Foreskin keratinocyte (primary cell): ENCODE measurements at places on chromosomes 13 and 19. TPM values are rescaled to one million over a fixed set of nuclear protein-coding genes. Genes with fewer than 3 reads are reported as not detected.
A peak's percentile ranks its signal among the peaks of the same experiment; 100 is the strongest.

DNA sequence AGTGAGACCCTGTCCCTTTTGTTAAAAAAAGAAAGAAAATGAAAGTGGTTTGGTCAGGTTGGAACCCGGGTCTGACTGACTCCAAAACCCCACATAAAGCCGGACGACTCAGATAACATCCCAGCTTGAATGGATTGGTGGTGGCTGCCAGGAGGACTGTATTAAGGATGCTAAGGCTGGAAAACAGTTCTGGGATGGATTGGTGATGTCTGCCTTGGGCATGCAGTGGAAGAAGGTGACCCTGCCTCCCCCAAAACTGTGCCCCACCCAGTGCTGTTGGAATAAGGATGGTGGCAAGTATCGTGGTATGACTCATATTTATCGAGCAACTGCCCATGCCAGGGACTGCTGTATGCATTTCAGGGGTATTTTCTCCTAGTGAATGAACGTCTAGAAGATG lies 18.5 kb upstream of the COLGALT1 start:
- no peak for DNase-seq

GRCh38 chr13:41471785-41472184 lies 14.4 kb downstream of the RGCC start:
- DNase-seq = no peak

DNA sequence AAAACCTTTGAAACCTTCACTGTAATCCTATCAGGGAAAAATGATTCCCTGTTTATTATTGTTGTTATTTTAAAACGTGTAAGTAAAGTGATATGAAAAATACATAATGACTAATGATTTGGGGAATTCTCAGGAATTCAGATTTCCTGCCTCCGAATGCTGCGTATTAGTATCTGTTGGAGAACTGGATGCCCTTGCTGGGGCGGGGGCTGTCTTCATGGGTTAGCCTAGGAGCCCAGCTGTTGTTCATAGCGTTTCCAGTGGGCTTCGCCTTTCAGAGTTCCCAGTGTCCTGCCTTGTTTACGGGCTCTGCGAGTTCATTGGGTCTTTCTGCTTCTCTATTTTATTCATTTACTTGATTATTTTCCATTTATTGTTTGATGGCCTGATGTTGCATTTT lies 18.4 kb downstream of the NAXD start:
- no peak for DNase-seq

DNA sequence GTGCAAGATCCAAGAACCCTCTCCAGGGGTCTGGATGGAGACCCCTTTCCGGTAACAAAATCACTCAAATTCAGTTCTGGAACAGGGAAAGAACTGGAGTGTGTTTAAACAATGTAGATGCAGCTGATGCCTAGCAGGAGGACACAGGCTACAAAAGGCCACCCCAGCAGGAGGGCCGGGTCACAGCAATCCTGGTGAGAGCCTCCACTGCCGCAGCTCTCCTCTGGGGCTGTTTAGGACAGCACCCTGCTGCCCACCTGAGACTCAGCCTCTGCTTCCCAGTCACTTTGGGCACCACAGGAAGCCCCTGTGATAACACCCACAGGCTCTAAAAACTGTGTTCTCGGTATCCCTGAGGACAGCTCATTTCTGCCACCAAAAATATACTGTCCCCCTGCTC lies 318.7 kb upstream of the NBEA start:
- no peak for DNase-seq

DNA sequence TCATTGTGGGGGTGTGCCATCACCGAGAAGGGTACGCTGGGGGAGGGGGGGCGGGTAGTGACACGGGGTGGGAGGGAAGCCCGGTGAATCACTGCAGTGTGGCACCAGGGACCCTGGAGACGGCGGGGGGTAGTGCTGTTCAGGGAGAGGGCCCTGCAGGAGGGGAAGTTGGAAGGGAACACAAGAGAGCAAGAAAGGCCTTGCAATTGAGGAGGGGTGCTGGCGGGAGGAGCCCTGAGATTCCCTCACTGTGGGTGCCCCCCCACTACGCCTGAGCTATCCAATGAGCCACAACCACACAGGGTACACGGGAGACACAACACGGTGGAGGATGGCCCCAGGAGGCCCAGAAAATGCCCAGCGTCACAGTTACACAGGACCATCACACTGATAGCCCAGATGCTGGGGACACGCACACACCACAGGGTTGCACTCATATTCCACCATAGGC lies 516 bp upstream of the ATP1A3 start:
- no peak for DNase-seq

DNA sequence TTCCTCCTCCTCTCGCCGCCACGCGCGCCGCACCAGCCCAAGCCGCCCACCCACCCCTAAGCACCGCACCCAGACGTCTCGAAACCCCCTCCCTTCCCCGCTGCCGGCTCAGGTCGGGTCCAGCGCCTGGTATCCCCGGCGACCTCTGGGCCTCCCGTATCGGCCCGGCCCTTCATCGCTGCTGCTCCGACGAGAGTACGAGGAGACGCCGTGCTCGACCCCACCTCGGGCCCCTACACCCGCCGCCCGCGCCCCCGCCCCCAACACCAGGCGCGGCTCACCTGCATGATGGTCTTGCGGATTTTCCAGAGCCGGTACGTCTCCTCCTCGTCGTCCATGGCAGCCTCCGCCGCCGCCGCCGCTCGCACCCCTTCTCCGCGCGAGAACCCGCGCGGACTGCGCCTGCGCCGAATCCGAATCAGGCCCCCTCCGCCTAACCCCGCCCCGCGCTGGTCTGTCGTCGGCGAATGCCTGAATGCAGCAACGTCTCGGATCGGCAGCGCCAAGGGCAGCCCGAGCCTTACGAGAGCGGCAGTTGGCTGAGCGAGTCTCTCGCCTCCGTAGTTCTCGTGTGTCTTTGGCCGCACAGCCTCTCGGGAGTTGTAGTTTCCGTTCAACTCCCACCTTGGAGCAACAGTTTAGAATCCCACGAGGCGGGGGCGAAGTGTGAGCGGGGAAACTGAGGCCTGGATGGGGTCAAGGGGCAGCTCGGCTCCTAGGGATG lies at the start of gene POLR2E:
TSS of gene POLR2E (minus strand) at position 398 of the 724 bp plus-strand sequence. CDS start at position 338, 60 bp downstream.
- DNase-seq = peak; percentile 79

- DNase-seq = no peak
These were observed 50.8 kb downstream of the USP12 start for GRCh38 chr13:27120811-27121210.

- peak; percentile 78 for DNase-seq
These were observed 428.2 kb upstream of the KLF12 start for GRCh38 chr13:74562381-74562780.

Gene LGI4
- not detected in 2 replicates for total RNA-seq

GRCh38 chr13:85970727-85971126 lies 171.5 kb upstream of the SLITRK6 start:
- DNase-seq = no peak

- DNase-seq = no peak
These were observed 2.5 kb downstream of the ATP4B start for GRCh38 chr13:113655346-113656002.

DNA sequence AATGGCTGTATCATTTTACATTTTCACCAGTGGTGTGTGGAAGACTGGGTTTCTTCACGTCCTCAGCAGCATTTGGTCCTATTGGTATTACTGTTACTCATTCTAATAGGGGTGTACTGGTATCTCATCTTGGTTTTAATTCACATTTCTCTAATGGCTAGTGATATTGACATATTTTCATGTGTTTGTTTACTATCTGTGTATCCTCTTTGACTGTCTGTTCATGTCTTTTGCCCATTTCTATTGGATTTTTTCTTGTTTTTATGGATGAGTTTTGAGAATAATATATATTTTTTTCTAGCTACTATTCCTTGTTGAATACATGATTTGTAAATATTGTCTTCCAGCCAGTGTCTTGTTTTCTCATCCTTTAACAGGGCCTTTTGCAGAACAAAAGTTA lies 13.8 kb downstream of the IFNL2 start:
- DNase-seq = no peak

- DNase-seq = no peak
These were observed 13.2 kb upstream of the UQCR11 start for GRCh38 chr19:1618157-1619093.

DNA sequence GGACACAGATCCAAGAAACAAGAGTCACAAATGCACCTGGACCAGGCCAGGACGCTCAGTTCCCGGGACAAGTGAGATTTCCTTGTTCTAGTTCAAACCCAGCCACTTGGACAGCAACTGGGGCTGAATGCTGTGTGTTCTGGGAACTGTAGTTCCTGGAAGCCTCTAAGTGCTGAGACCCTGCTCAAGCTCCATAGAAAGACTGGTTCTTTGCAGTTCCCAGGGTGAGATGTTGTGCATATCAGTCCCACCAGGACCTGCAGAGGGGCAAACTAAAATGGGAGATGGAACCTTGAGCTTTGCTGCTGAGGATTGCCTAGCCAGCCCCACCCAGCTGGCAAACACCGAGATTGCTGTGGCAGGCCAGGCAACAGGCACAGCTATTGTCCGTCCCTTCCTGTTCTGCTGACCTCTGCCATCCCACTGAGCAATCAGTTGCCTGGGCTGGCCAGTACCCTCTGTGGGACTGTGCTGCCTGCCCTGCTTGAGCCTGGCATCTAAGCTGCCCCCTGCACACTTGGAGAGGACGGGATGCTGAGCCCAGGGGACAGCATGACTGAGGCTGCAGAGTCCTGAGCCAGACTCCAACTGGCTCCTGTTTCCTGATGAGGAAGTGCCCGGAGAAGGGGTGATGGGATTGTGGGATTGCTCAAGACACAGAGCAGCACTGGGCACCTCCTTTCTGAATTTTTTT lies 1.4 kb upstream of the GIPC1 start:
- DNase-seq = no peak

Gene PSG4
- total RNA-seq = 5.7 and 10.1 TPM in 2 replicates
